ENCODE measurements at places on chromosomes 7 and 10.

- DNase-seq: no peak
Measured at GRCh38 chr10:97057491-97058235, 128.1 kb downstream of the SLIT1 start.

DNA sequence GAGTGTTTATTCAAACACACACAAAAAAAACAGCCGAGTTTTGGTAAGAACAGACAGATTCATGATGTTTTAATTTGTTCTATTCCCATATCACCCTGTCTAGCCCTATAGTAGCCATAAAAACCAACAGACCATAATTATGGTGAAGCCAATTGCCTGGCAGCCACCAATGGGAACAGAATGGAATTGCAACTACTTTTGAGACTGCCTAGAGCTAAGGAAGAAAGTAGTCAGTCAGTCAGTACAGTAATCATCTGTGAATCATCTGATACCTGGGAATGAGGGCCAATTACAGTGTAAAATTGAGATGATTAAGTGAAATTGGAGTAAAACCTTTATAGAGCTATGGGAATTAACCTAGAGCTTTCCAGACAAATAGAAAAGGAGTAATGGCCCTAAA lies 952.7 kb upstream of the KCND2 start:
- DNase-seq: no peak

DNA sequence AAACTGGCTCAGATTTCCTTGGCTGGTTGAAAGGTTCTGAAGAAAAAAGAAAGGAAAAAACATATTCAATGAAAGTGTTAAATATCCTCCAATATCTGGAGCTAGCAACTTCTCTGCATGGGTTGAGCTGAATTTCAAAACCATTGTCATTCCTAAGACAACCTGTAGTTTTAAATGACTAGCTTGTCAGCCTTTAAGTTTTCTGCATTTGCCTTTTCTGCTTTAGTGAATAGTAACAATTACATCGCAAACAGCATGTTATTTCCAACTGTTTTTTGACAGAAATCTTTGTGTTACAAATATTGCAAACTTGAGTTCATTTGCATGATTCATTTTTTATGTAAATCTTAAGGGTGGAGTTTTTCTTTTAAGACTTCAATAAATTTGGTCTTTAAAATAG lies 852.3 kb upstream of the CELF2 start:
- DNase-seq: no peak

DNA sequence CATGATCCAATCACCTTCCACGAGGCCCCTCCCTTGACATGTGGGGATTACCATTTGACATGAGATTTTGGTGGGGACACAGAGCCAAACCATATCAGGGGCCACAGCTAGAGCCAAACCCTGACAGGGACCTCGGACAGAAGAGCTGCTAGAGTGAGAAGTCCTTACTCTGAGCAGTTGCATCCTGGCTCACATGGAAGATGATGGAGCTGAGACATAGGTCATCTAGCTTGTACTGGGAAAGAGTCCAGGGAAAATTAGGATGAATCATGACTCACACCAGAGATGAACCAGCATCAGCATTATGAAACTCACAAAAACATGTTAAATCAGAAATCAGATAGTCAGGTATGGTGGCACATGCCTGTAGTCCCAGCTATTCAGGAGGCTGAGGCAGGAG lies 12.8 kb upstream of the FMC1 start:
- no peak for DNase-seq
